ENCODE measurements at places on chromosomes 5 and 9.

GRCh38 chr5:124584991-124585715 is 161.3 kb downstream of the ZNF608 start:
- no peak overlapping the region for H3K4me3 ChIP-seq
- no peaks in the 10 kb centered on the region for H3K36me3 ChIP-seq
- no peak overlapping the region for H3K27ac ChIP-seq
- peaks cover 19% of the 10 kb centered on the region for H3K4me1 ChIP-seq
- no peaks in the 10 kb centered on the region for H3K27me3 ChIP-seq
- no peak for DNase-seq

DNA sequence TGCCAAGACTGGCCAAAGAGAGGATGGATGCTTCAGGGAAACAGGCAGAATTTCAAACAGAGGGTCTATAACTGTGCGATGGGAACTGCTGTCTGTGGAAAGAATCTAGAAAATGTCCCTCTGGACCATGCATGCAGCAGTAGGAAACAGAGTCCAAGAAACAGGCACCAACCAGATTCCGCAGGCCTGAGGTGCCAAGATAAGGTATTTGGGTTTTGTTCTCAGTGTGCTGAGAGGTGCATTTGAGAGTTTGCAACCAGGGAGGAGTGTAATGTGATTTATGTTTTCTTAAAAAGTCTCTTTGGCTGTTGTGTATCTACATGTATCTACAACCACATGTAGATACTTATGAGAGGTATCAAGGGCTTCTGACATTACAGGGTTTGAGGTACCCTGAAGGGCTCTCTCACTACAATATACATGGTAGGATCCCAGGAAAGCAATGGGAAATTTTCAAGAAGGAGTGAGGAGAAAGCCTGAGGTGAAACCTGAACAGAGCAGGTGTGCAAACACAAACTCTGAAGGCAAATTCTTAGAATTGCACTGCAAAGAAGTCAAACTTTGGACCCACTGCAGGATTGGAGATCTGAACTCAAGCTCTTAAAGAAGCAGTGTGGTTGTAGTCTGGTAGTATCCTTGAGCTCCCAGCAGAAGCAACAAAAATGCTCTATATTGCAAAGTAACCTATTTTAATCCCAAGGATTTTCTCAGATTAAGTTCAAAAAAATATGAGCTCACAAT is 182.8 kb upstream of the NFIL3 start:
- peaks cover 13% of the 10 kb centered on the region for H3K27me3 ChIP-seq
- H3K36me3 ChIP-seq: no peaks in the 10 kb centered on the region
- H3K4me3 ChIP-seq: no peak overlapping the region

DNA sequence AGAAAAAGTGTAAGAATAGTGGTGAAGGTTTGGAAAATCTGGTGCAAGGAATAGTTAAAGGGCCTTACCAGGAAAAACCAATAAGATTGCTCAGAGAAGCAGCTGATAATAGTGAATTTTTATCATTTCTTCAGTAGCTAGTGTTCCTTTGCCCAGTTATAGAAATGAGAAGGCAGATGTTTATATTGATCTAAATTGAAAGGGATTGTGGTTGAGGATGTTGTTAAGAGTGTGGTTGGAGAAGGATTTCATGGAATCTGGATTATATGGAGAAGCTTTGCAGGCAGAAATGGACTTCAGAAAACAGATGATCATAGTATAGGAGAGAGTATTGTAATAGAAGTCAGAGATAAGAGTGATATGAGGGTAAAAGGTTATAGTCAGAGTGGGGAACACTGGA is 102.6 kb downstream of the XRCC4 start:
- DNase-seq: no peak
- no peaks in the 10 kb centered on the region for H3K4me1 ChIP-seq
- no peaks in the 10 kb centered on the region for H3K27me3 ChIP-seq
- no peak overlapping the region for H3K27ac ChIP-seq
- no peaks in the 10 kb centered on the region for H3K36me3 ChIP-seq

DNA sequence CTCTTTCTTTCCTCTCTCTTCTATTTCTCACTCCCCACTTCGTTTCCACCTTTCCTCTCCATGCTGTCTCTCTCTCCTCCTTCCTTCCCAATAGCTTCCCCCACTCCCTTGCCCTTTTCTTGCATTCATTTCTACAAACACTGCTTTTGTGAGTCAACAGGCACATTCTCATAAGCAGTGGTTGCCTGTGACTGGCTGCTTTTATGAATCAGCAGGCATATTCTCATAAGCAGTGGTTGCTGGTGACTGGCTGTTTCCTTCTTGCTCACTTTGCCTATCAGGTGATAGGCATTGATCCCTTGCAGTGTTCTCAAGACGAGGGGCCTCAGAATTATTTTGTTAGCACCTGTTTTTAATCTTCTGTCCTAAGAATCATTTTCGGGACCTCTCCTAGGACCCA is 116.1 kb upstream of the ACTBL2 start:
- no peaks in the 10 kb centered on the region for H3K4me1 ChIP-seq
- H3K36me3 ChIP-seq: no peaks in the 10 kb centered on the region
- DNase-seq: no peak

- DNase-seq: no peak
- H3K27ac ChIP-seq: no peak overlapping the region
- peaks cover 24% of the 10 kb centered on the region for H3K27me3 ChIP-seq
Measured at GRCh38 chr5:151660616-151661495, 25.9 kb downstream of the SPARC start.

DNA sequence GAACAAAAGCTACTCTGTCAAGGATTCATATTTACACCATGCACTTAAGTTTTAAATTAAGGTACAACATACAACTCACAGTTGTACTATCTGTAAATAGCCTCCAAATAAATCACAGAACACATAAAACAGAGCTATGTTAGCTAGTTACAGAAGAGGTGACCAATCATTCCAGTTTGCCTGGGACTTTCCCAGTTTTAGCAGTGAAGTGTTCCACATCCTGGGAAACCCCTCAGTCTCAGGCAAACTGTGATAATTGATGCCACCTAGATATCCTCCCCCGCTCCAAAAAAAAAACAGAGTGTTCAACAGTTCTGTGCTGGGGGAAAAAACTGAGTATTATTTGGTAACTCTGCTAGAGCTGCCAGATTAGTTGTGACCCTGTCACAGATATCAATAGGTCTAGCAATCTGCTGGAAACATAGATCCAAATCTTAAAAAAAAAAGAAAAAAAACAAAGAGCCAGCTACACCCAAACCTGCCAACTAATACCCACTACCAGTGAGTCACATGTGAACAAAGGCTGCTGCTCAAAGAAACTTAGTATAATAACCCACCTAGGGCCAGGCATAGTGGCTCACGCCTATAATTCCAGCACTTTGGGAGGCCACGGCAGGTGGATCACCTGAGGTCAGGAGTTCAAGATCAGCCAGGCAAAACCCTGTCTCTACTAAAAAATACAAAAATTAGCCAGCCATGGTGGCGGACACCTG is 5.7 kb downstream of the TBCA start:
- H3K4me3 ChIP-seq: no peak overlapping the region
- no peak for DNase-seq
- H3K27ac ChIP-seq: no peak overlapping the region
- H3K4me1 ChIP-seq: peaks cover 41% of the 10 kb centered on the region

DNA sequence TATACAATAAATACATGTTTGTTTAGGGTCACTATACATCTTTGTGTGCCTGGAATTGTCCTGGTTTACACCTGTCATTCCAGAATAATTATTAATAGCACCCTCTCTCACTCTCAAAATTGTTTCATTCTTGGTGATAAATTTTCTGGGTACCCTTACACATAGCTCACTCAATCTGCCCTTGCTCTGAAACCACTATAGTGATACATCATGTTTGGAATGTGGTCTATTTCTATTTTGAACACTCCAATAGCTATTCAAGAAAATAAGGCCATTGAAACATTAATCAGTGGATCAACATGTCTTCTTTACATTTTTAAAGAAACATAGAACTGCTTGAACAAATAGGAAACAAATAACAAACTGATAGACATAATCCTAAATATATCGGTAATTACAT is 158.7 kb downstream of the ARRDC3 start:
- no peak overlapping the region for H3K4me3 ChIP-seq
- DNase-seq: no peak
- H3K27me3 ChIP-seq: peaks cover 15% of the 10 kb centered on the region
- no peak overlapping the region for H3K27ac ChIP-seq

DNA sequence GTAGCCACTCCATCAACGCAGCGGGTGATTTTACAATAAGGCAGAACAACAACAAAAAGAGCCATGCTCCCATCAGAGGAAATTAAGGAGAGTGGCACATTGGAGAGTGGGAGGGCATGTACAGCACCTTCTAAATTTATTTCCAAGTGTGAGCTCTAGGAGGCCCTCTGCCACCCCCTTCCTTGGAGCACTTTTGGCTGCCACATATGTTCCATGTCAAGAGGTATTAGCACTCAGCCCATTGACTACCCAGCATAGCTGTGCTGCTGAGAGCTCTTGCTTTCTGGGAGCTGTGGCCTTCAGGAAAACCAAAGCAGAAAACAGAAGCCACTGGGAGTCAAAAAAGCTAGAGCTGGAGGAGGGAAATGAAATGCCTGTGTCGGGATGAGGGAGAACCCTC is 200.2 kb upstream of the PANK3 start:
- DNase-seq: no peak
- H3K36me3 ChIP-seq: no peaks in the 10 kb centered on the region
- no peak overlapping the region for H3K27ac ChIP-seq
- H3K27me3 ChIP-seq: peaks cover 8% of the 10 kb centered on the region

- peaks cover 10% of the 10 kb centered on the region for H3K4me1 ChIP-seq
- H3K27ac ChIP-seq: no peak overlapping the region
- H3K27me3 ChIP-seq: peaks cover 67% of the 10 kb centered on the region
- DNase-seq: no peak
- H3K36me3 ChIP-seq: no peaks in the 10 kb centered on the region
Measured at GRCh38 chr9:126528111-126528510, 85.6 kb upstream of the LMX1B start.

GRCh38 chr9:34554211-34555001 is 31.6 kb upstream of the ENHO start:
- no peaks in the 10 kb centered on the region for H3K4me1 ChIP-seq
- H3K27ac ChIP-seq: no peak overlapping the region
- no peak for DNase-seq
- no peaks in the 10 kb centered on the region for H3K36me3 ChIP-seq
- no peak overlapping the region for H3K4me3 ChIP-seq
- H3K27me3 ChIP-seq: peaks cover 22% of the 10 kb centered on the region

DNA sequence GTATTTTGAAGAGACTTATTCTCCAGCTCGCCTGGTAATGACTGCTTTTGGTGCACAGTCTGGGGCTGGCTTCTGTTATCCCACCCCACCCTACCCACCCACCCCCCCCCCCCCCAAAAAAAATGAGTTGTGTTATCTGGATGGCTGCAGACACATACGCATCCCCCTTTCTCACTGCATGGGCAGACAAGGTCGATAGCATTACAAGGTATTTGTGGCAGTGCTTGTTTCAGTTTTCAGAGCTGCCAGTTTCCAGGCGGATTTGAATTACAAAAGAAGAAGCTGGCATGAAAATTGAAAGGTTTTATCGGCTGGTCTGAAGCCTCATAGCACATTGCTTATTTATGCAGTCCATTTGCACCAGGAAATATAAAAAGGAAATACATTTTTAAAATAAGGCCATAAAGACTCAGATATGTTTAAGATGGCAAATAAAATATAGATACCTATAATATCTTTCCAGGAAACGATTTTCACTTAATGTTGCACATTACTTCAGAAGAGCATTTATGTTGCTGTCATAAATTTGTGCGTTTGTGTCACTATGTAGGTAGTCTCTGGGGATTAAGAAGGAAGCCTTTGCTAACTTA is 85.1 kb upstream of the GRHPR start:
- H3K36me3 ChIP-seq: no peaks in the 10 kb centered on the region
- no peak for DNase-seq
- H3K27me3 ChIP-seq: no peaks in the 10 kb centered on the region
- H3K27ac ChIP-seq: no peak overlapping the region
- H3K4me3 ChIP-seq: no peak overlapping the region
- H3K4me1 ChIP-seq: no peaks in the 10 kb centered on the region

DNA sequence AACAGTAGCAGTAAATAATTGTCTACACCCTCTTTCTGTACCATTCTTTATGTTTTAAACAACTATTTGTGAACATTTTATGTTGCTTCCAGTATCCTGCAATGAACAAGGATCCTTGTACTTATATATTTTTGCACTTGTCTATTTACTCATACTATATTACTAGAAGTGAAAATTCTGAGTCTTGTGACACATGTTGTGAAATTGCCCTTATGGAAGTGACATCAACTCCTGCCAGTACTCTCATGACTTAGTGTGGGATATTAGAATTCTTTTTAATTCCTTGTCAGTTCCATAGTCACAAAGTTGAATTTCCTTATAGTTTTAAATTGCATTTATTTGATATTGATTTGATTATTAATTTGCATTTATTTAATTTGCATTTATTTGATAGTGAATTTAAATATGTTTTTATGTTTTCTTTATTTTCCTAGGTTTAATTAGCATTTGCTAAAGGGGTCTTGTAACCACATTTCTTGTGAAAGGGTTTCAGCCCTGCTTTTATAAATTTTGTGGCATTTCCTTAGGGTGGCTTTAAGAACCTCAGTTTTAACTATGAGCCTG is 27.7 kb downstream of the PARP8 start:
- peaks cover 20% of the 10 kb centered on the region for H3K36me3 ChIP-seq
- DNase-seq: no peak
- H3K27ac ChIP-seq: no peak overlapping the region

DNA sequence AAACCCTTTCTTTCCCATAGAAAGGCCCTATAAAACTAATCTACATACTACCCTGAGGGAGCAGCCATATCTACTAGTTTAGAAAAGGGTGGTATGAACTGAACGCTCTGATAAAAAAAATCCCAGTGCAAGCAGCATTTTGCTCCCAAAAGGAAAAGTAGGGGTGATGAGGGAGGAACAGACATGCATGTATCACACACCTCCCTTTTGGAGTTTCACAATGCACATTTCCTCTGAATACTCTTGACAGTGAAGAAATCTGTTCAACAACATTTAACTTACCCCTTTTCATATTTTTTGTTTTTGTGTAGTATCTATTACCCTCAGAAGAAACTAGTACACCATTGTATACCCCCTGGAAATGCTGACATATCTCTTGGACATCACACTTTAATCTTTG is 411.4 kb downstream of the MAT2B start:
- no peaks in the 10 kb centered on the region for H3K36me3 ChIP-seq
- H3K27me3 ChIP-seq: no peaks in the 10 kb centered on the region
- no peak for DNase-seq
- H3K4me3 ChIP-seq: no peak overlapping the region
- H3K4me1 ChIP-seq: no peaks in the 10 kb centered on the region
- no peak overlapping the region for H3K27ac ChIP-seq
